Stimulated activated CD8-positive, alpha-beta memory T cell treated with anti-CD3 and anti-CD28 coated beads, Interleukin-2, amount 100 ng/mL, for 1 hour (primary cell): ENCODE measurements at places on chromosomes 16 and 17.

- no peak for DNase-seq
Measured at GRCh38 chr17:62625870-62626200, 1.6 kb upstream of the MRC2 start.

GRCh38 chr17:46117850-46118696 is 75.2 kb downstream of the KANSL1 start:
- DNase-seq, result no peak

DNA sequence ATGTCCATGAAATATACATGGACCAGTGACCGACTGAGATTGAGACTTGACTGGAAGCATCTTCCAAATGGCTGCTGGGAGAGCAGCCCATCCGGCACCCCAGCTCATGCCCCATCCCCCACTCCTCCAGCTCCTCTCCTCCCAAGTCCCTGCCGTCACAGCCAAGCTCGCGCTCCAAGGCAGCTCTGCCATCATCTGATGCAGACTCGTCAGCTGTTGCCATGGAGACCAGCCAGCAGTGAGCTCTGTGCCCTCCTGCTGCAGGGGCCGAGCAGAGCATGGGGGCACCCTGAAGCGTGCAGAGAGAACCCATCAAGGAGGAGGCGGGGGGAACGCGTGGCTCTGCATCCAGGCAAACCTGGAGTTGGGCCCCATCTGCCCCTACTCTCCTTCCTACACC is 74.5 kb upstream of the TNRC6C start:
- DNase-seq, result no peak

- DNase-seq, result peak; percentile 66
Measured at GRCh38 chr17:80260069-80260535, 550 bp upstream of the RNF213 start.

DNA sequence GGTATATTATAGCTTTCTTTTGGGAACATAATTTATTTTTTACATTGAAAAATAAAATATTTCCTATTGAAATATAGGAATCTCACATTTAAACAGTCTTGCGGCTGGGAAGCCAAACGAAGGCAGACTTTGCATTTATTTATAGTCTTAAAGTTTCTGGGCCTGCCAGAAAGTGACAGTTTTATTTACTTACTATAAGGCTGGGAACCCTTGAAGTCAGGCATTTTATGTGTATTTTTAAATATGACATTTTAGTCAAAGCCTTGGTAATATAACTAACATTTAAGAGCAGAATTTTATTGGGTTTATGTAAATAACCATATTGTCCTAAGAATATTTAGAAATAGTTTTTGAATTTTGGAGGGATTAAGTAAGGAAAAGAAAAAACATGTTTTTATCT is 97.5 kb downstream of the TANGO6 start:
- no peak for DNase-seq

DNA sequence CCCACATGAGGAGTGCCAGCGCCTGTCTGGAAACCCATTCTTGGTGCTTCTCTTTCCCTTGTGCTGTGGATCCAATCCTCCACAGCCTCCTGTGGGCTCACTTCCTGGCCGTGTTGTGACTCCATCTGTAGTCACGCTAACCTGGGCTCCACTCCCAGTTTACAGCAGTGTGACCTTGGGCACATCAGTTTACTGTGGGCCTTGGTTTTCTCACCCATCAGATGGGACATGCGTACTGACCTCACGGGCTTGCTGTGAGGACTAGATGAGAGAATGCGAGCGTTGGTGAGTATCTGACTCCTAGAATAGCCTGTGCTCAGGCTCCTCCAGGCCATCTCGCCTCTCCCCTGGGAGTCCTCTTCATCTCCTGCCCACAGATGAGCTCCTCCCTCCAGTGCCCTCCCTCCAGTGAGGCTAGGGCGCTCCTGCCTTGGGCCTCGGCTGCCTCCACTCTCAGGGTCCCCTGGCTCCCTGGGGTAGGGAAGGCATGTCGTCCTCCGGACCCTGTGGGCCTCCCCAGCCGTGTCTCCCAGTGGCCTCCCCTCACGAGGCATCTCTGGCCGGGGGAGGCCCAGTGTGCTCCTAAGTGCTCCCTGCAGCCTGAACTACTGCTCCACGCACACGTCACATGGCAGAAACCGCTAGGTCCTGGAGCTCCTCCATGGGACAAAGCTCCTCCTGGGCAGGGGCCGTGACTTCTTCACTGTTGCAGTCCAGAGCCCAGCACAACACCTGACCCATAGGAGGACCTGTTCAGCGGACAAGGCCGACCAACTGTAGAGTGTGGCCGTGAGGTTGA is 5.2 kb upstream of the FOXJ1 start:
- no peak for DNase-seq

- DNase-seq, result no peak
Measured at GRCh38 chr17:36127199-36127893, 23.7 kb downstream of the CCL4 start.

DNA sequence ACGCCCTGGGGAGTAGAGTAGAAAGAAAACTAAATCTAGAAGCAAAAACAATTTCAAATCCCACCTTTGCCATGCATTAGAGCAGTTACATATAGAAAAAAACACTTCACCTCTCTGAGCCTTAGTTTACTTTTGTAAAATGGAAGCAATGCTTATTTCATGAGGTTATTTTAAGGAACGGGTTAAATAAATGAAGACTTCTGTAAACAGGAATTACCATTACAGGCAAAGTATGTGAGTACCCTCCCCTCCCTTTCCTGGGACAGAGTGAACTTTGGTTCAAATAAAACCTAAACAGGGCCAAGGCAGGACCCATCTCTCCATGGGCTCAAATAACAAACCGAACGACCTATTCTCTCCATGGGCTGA is 4.5 kb upstream of the KRT15 start:
- no peak for DNase-seq

DNA sequence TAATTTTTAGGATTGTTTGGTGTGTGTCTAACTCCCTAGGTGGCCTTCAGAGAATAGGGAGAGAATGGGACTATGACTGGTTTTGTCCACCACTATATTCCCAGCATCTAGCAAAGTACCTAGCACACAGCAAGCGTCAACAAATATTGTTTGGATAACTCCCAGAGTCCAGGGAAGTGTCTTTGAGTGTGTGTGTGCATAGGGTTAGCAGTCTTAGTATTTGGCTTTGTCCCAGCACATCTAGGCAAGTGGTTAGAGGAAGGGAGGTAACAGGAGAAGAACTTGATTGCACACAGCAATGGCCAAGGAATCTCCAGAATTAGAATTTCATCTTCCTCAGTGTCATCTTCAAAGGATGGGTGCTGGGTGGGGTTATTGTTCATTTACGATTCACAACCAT is 385.4 kb upstream of the CDH5 start:
- no peak for DNase-seq
